SHP77 (cell line): ENCODE measurements at places on chromosomes 11 and 22.

DNA sequence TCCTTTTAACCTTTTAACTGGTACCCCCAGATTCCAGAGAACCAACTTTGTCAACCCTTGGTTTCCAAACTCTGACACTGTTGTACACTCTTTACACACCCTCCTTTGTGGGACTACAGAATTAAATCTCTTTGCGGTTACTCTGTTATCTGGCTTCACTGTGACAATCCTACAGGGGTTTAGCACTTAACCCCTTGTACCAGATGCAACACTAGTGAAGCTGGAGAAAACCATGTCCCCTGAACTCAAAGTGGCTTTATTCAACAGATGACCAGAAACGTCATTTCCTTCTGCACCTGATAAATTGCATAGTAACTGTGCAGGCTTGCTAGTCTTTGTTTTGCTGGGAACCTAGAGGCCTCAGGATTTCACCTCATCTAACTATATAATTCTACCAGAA, 5.6 kb upstream of the GAB2 start:
- no peak for DNase-seq

- no peak for DNase-seq
These were observed 54.6 kb upstream of the TOP3B start for GRCh38 chr22:22037229-22037628.

GRCh38 chr11:94770563-94771120, 2.5 kb downstream of the AMOTL1 start:
- no peak for DNase-seq

- DNase-seq: no peak
These were observed 142.1 kb downstream of the CNTN5 start for GRCh38 chr11:99162819-99163218.

DNA sequence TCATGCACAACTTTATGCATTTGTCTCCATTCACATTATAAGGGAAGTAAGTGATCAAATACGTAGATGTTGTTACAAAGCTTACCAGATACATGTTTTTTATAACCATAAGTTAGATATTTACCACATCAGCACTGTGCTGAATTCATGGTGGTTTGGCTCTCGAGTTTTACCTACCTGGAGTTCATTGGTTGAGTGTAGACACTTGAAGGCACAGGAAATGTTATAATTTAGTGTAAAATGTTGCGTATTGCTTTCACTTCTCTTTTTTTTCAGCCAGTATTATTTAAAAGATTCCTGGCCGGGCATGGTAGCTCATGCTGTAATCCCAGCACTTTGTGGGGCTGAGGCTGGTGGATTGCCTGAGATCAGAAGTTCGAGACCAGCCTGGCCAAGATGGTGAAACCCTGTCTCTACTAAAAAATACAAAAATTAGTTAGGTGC, 53.1 kb upstream of the GRK2 start:
- no peak for DNase-seq

DNA sequence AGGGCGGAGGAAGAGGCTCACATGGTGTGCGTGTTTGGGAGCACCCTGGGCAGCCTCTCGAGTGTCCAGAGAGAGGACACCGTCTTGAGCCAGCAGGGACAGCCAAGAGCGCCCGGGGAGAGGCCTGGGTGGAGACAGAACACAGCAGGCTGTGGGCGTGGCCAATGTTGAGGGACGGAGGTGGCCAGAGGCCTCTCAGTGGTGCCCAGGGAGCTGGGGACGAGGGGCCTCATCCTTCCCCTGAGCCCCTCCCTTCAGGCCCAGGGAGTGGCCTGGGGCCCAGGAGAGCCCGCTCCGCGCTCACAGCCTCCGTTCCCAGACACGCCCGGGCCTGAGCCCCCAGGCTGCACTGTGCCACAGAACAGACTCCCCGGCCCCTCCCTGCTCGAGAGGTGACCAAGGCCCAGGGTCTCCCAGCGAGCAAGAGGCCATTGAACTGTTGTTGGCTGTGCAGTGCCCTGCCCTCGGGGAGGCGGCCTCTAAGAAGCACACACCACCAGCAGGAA, 48.4 kb downstream of the CDKN1C start:
- DNase-seq: no peak

DNA sequence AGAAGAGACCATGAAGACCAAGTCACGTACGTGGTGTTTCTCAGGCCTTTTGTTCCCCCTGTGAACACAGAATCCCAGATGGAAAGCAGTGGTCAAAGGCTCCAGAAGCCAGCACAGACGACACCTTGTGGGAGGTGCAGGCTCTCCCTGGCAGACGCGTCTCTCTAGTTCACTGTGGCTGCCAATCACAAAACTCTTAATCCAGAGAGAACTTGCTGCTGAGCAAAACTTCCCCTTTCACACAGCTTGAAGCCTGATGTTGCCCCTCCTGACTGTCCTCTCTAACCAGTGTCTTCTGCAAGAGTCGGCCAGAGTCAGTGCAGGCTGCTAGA, 67.1 kb downstream of the PIWIL3 start:
- no peak for DNase-seq

DNA sequence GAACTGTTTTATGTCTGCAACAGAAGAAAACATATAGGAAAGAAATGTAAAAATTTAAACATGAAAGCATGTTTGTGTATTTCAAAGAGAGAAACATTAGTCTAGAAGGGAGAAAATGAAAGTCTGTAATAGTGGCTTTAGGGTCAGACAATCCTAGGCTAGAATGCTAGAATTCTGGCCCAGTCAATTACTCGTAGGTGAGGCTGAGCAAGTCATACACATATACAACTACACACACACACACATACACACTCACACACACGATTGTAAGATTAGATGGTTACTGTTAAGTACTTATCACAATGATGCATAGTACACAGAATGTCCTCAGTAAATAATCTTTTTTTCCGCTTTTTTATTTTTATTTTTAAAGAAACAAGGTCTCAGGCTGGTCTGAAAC, 37.7 kb upstream of the PCF11 start:
- DNase-seq: no peak

DNA sequence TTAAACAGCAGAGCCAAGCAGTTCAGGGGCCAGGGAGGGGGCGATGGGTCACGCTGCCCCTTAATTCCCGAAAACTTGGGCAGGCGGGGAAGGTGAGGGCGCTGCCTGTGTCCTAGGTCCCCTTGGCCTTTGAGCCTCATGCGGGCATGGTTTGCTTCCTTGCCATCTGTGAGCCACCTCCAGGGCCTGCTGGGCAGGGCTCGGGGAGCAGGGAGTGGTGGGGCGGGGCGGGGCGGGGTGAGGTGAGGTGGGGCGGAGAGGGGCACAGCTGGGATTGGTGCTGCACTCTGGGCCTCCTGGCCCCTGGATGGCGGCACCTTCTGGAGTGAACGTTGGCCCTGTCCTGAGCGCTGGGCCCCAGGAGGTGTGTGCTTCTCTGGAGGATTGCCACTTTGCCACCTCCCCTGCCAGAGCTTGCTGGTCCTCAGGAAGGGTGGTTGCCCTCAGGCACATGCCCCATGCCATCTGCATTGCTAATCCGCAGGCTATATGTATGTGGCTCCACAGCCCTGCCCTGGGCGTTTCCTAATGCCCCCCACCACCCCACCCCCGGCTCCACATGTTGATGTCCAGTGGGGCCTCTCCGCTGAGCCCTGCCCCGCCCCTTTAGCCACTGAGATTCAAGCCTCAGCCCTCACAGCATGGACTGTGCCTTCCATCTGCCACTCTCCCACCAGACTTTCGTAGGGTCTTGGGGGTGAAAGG, 352.5 kb downstream of the TBC1D22A start:
- DNase-seq: no peak

GRCh38 chr22:33962409-33962808, 42.1 kb upstream of the LARGE1 start:
- no peak for DNase-seq

- no peak for DNase-seq
These were observed 408.3 kb downstream of the ETS1 start for GRCh38 chr11:128179039-128179438.

DNA sequence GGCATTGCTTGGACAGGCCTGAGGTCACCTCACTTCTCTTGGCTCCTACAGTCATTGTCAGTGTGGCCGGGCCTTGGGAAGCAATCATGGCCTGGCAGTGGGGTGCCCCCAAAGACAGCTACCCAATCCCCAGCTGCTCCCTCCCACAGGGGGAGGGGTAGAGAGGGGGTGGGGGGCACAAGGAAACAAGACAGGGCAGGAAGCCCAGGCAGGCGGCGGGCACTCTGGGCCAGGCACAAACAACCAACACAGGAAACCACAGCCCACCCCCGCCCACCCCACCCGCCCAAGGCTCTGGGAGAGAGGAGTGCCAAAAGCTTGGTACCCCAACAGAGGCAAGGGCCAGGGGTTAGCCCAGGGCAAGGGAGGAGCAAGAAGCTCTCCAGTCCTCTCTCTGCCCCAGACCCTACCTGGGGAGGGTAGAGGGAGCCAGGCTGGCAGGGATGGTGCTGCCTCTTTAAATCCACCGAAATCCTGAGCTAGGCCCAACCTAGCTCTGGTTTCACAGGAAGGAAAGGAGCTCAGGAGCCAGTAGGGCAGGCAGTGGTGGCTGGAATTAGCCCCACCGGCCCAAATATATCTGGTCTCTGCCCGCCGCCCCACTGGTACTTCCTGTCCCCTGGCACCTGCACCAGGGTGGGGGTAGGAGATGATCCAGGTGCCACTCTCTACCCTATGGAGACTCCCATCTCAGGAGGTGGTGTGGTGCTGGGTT, 12.2 kb downstream of the BCL9L start:
- no peak for DNase-seq

DNA sequence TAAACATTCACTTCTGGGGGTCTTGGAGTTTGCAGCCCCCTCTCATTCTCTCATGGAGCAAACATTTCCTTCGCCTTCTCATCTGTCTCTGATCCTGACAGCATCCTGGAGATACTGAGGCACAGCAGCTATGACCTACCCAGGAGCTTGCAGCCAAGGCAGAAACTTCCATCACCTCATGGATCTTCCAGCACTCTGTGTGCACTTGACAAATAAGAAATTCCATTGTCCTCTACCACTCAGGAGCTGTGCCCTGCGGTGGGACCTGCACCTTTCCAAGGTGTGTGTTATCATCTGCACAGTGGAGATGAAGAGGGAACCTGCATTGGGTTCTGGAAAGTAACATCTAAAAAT, 49.1 kb downstream of the GGTLC2 start:
- DNase-seq: no peak

DNA sequence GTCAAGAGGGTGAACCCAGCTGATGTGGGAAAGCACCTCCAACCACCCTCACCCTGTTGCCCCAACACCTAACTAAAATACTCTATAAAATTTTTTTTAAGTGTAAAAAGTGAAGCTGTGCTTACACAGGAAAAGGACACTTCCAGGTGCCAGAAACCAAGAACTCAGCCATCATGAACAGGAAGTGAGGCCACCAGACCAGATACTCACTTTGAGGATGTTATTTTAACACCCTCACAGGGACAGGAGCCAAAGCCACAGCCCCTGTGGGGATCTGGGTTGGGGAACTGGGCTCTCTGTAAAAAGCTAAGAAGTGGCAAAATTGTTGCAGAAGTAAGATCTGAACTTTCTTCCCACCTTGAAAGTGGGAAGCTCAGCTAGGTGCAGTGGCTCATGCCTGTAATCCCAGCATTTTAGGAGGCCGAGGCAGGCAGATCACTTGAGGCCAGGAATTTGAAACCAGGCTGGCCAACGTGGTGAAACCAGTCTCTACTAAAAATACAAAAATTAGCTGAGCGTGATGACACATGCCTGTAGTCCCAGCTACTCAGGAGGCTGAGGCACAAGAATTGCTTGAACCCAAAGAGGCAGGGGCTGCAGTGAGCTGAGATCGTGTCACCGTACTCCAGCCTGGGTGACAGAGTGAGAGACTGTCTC, 3.8 kb downstream of the RSPH14 start:
- DNase-seq: no peak

DNA sequence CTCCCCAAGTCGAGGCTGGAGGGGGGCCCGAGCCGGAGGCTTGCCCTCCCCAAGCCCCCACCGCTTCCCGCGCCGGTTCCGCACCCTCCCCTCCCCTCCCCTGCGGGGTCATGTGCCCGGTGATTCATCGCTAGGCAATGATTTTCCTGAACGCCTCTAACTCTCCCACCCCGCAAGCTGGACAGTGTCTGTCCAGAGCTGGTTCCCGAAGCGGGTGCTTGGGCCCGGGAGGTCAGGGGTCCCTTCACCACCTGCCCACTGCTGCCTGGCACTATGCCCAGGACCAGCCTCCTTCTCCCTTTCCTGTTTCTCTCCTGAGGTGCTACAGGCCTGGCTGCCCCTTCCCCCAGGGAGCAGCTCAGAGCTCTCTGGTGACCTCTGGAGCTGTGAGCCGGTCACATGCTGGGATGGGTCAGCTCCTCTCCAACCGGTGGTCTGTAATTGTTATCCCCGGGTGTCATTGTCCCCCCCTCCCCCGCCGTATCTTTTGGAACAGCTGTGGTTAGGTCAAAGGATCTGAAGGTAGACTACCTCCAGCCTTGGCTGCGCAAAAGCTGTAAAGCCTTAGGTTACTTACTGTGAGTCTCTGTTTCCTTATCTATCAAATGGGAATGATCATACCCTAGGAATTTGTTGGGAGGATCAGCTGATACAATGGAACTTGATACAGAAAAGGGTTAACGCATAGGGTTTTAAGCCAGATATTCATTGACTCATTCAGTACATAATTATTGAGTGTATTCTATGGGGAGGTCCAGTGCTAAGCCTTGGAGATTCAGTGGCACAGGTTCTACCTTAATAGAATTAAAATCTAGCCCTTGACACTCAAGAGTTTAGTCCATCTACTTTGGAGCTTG, 753 bp downstream of the STX3 start:
- DNase-seq: peak; percentile 1

DNA sequence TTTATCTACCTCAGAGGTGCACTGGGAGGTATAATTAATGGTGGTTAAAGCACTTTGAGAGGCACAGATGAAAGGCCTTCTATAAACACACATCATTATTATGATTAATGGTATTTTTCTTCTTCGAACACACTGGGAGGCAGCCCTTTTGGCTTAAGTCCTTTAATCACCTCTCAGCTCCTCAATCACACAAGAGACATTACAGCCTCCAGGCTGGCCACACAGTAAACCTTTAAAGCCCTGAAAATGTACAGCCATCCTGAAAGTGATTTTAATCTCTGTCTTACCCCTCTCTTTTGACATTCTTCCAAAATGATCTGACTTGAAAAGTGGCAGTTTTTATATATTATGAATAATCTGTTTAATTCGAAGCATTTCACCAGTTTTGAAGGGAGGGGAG, 54.3 kb upstream of the VSTM5 start:
- no peak for DNase-seq

DNA sequence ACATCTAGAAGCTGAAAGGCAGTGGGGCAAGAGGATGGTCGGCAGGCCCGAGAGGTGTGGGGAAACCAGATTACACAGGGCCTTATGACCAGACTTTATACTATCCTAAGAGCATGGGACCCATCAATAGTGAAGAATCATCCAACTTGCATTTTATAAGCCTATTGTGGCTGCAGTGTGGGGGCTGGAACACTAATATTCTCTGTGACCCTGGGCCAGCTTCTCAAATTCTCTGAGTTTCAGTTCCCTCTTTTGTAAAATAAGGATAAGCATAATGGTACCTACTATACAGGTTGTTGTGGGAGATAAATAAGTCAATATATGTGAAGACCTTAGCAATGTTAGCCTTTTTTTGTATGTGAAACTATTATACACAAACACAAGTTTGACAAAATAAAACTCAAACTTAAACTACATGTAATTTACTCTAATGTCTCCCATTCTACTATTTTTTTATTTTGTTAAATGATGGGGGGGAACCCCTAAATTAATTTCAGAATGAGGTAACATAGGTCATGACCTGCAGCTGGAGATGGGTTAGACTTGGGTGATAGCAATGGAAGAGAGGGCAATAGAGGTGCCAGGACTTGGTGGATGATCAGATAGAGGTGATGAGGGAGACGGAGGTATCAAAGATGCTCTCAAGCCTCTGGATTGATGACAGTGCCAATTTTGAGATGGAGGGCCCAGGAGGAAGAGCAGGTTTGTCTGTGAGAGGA, 30.1 kb downstream of the SMCO4 start:
- no peak for DNase-seq
